ENCODE measurements at places on chromosomes 7 and 10. TPM values are rescaled to one million over a fixed set of nuclear protein-coding genes. Genes with fewer than 3 reads are reported as not detected.

GRCh38 chr7:73681031-73681430, 2.2 kb downstream of the DNAJC30 start:
- H3K4me3 ChIP-seq, result peak overlapping the region; percentile 100
- H3K27ac ChIP-seq, result peak overlapping the region; percentile 39
- H3K4me1 ChIP-seq, result peaks cover 19% of the 10 kb centered on the region
- peaks cover 15% of the 10 kb centered on the region for H3K36me3 ChIP-seq
- no peak for DNase-seq

DNA sequence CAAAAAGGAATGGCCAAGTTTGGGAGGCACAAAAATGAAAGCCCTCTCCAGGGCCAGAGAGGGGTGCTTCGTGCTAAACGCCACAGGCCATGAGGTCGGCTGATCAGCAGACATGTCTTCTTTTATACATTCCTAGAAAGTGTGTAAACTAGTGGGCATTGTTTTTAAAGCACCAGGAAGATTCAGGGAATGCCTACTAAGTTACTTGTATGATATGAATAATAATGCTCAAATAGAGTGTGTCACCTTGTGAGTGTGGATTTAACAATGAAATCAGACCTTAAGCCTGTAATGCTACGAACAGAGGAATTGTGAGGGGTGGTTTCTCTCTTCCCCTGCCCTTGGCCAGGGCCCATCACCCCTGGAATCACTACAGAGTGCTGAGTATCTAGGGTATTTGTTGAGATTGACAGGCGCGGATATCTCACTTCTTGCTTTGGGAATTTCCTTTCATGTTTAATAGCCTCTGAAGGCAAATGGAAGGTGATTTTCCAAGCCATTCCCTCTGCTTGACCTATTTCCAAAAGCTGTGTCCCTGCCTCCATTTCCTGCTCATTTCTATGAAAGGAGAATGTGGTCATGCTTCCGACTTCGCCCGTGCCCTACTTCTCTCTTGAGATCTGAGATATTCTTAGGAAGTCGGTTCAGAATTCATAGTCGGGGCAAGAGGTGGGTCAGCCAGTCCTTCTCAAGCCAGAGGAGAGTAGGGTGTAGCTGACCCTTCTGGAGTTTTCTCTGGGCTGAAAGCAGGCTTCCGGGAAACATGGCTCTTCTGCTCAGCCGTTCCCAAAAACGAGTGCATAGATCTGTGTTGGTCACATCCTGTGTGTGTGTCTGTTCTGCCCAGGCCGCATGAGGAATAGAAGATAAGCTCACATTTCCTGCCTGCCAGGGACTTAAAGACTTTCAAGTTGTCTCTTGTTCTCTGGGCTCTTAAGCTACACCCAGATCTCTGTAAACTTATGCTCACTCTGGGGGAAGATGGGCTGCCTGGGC, 167.8 kb upstream of the ITGB1 start:
- peaks cover 2% of the 10 kb centered on the region for H3K27me3 ChIP-seq
- H3K36me3 ChIP-seq, result no peaks in the 10 kb centered on the region
- no peak overlapping the region for H3K27ac ChIP-seq
- no peak for DNase-seq
- H3K4me3 ChIP-seq, result no peak overlapping the region
- peaks cover 9% of the 10 kb centered on the region for H3K4me1 ChIP-seq

DNA sequence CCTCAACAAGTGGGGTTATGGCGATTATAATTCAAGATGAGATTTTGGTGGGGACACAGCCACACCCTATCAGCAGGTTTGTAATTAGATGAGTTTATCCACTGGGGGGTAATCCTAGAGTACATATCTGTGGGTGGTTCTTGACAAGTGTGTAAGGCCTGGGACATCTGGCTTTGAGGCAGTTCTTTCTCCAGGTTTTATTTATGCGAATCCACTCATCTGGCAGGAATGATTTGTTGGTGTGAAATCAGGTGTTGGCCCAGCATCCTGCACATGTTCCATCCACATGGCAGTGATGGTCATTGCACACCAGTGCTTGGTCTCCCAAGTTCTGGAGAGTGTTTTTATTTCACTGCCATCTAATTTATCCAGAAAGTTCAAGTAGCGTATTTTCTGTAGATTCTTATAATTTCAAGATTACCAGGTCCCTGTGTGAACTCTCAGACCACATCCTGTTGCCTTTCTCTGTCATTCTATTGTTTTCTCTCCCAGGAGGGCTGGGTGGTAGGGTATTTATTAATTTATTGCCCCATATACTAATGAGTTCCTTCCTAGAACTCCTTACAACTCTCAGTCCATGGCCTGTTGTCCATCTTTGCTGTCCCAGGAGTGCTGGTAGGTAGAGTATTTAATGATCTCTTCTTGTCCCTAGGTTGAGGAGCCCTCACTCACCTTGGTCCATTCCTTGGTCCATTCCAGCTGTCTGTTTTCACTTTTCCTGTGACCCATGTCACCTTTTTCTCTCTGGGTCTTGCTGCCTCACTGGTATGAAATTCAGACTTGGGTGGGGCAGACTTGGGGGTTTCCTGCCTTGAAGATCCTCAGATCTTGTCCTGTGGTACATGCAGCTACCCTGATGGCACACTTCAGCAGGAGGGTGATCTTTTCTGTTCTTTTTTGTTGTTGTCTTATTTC, 10.4 kb downstream of the RALA start:
- no peak overlapping the region for H3K4me3 ChIP-seq
- H3K27me3 ChIP-seq, result no peaks in the 10 kb centered on the region
- no peak for DNase-seq
- H3K36me3 ChIP-seq, result peaks cover 49% of the 10 kb centered on the region
- peaks cover 11% of the 10 kb centered on the region for H3K4me1 ChIP-seq

Gene CBLL1
- 25.0 TPM for total RNA-seq

Gene RALA
- 44.1 TPM for total RNA-seq

GRCh38 chr10:130246113-130246512, 109.9 kb downstream of the GLRX3 start:
- H3K36me3 ChIP-seq, result no peaks in the 10 kb centered on the region
- H3K27ac ChIP-seq, result no peak overlapping the region
- no peaks in the 10 kb centered on the region for H3K4me1 ChIP-seq
- DNase-seq, result peak; percentile 11
- H3K27me3 ChIP-seq, result no peaks in the 10 kb centered on the region
- no peak overlapping the region for H3K4me3 ChIP-seq

GRCh38 chr7:152144557-152145245, 119.2 kb downstream of the GALNT11 start:
- DNase-seq, result no peak
- H3K4me1 ChIP-seq, result peaks cover 7% of the 10 kb centered on the region
- no peak overlapping the region for H3K4me3 ChIP-seq
- H3K27me3 ChIP-seq, result no peaks in the 10 kb centered on the region
- peaks cover 38% of the 10 kb centered on the region for H3K36me3 ChIP-seq

- no peak for DNase-seq
- no peaks in the 10 kb centered on the region for H3K4me1 ChIP-seq
- H3K27ac ChIP-seq, result no peak overlapping the region
- no peak overlapping the region for H3K4me3 ChIP-seq
These were observed 42.6 kb downstream of the ZNF800 start for GRCh38 chr7:127349881-127350280.

DNA sequence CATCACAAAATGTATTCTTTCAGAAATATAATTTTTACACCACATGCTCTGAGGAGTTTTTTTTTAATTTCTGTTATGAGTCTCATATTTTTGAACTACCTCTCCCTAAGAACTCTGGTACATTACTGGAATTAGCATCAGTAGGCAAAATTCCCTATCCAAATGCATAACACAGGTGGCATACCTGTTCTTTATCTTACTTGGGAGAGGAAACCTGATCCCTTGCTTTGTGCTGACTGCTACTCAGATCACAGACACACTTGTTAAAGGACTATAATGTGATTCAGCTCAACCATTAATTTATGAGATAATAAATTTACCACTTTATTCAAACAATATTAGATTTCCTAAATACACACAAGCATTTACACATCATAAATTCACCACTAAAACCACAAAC, 617.2 kb downstream of the GRM8 start:
- no peak overlapping the region for H3K27ac ChIP-seq
- H3K4me3 ChIP-seq, result no peak overlapping the region
- no peaks in the 10 kb centered on the region for H3K27me3 ChIP-seq
- no peaks in the 10 kb centered on the region for H3K36me3 ChIP-seq
- no peaks in the 10 kb centered on the region for H3K4me1 ChIP-seq

Gene NAT16
- total RNA-seq, result not detected

DNA sequence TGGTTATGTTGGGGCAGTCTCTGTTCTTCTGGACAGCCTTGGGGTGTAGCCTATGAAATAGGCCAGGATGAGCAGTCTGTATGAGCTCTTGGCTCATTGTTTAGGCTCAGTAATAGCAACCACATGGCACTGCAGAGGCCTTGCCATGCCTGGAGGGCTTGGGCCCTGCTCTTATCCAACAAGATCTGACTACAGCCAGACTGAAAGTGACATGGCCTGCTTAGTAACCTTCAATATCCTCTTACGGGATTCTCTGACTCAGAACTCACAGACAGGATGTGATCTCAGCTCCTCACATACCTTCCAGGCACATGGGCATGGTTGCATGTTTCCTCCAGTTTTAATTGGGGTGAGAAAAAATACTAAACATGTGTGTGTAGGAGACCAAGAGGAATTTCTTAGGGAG, 289.3 kb downstream of the PTEN start:
- H3K27ac ChIP-seq, result no peak overlapping the region
- H3K4me1 ChIP-seq, result no peaks in the 10 kb centered on the region
- no peak for DNase-seq
- no peaks in the 10 kb centered on the region for H3K27me3 ChIP-seq

- H3K4me3 ChIP-seq, result no peak overlapping the region
- no peaks in the 10 kb centered on the region for H3K36me3 ChIP-seq
- H3K4me1 ChIP-seq, result no peaks in the 10 kb centered on the region
- peaks cover 9% of the 10 kb centered on the region for H3K27me3 ChIP-seq
These were observed 7.2 kb upstream of the CADPS2 start for GRCh38 chr7:122893486-122893885.

DNA sequence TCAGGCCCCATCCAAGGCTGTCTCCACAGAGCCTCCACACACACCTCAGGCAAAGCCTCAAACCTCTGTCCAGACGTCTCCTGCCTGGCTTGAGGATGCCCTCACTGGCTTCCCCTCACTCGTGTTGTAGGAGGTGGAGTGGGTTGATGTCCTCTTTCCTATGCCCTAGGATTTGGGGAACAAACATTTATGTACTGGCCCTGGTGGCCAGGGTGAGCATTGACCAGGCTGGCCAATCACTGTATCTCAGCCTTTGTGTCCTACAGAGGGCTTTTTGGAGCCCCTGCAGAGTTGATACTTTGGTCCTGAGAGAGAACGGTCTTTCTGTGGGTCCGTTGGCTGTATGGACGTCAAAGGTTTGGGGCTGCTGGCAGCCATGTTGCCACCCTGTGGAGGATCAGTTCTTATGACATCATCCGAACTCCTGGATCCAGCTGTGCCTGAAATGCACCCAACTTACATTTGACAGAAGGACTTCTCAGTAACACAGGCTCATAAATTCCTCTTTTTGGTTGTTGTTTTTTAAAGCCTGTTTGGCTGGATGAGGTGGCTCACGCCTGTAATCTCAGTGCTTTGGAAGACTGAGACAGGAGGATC, 2.3 kb upstream of the GRID2IP start:
- no peaks in the 10 kb centered on the region for H3K27me3 ChIP-seq
- no peak overlapping the region for H3K27ac ChIP-seq
- DNase-seq, result no peak
- H3K4me1 ChIP-seq, result no peaks in the 10 kb centered on the region

DNA sequence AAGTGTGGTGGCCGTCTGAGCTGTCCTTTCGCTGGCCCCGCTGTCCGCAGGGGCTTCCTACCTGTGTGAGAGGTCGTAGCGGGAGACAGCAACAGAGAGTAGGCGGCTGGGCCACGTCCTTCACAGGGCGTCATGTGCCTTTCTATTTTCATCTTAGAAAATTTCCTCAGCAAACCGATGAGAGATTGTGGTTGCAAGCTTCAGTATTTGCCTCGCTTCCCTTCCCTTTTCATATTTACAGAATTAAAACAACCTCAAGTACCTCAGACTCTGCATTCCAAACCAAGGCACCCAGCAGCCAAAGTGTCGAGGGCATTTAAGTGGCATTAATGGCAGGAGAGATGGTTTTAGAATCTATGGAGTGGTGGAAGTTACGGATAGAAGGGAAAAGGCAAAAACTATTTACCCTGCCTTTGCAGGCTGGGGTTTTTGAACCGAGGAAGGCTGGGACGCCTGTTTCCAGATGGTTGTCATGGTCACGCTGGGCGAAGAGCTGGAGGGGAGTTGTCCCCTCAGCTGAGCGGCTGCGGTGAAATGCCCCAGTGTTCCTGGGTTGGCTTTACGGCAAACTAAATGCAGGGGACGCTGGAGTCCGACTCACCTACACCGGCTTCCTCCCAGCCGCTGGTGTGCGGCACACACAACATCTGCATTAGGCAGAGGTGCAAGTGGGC, 41.9 kb downstream of the WIPI2 start:
- peaks cover 18% of the 10 kb centered on the region for H3K4me1 ChIP-seq
- DNase-seq, result no peak
- H3K27me3 ChIP-seq, result no peaks in the 10 kb centered on the region
- peaks cover 23% of the 10 kb centered on the region for H3K36me3 ChIP-seq
- peak overlapping the region; percentile 71 for H3K27ac ChIP-seq

DNA sequence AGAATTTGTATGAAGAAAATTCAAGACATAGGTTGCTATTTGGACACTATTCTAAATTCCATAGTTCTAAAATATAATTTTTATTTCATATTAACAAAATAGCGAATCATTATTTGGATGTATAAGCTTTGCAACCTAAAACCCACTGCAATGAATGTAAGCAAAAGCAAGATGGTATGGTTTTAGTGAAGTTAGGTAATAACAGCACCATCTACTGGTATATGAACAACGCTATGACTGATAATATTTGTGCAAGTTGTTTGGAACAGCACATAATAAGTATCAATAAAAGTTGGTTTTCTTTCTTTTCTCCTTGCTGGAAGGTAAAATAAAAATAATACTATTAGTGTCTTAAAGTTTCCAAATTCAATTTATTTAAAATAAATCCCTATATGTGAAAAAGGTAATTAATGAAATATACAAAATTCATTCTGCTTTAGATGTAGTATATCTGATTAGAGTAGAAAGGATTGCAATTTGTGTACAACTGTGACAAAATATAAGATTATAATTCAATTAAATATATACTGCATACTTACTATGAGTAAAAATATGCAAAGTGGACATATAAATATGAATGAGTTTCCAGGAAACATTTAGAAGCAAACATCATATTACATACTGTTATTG, 79.0 kb upstream of the LSM8 start:
- DNase-seq, result no peak
- H3K27me3 ChIP-seq, result no peaks in the 10 kb centered on the region
- H3K4me1 ChIP-seq, result no peaks in the 10 kb centered on the region
- H3K4me3 ChIP-seq, result no peak overlapping the region
- H3K36me3 ChIP-seq, result no peaks in the 10 kb centered on the region
